ENCODE measurements at places on chromosomes 6 and 20.
A peak's percentile ranks its signal among the peaks of the same experiment; 100 is the strongest.

- DNase-seq: no peak
Observed at GRCh38 chr6:71040043-71040442, 83.2 kb upstream of the B3GAT2 start.

GRCh38 chr6:158559338-158559894 is 475 bp upstream of the TMEM181 start:
- no peak for DNase-seq

GRCh38 chr20:17161673-17162481 is 65.0 kb upstream of the PCSK2 start:
- DNase-seq: no peak

GRCh38 chr20:53074811-53075314 is 102.7 kb downstream of the TSHZ2 start:
- peak; percentile 26 for DNase-seq

- DNase-seq: no peak
Observed at GRCh38 chr6:106609699-106610098, 19.6 kb downstream of the RTN4IP1 start.

DNA sequence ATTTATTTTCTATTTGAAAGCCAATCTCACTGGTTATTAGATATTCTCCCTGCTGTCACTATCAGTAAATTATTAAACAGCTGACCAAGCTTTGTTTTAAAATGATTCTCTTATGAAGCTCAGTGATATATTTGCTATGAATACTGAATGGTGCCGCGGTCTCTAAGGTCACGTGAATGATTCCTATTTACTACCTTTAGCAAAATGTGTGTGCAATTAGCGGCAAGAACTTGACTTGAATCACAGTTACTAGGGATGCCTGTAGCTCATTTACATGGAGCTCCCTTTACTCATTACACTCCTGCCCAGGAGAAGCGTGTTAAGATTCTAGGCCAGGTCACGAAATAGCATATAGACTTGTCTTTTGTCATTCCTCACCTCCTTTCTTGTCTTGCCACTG is 12.4 kb upstream of the PTPRT start:
- no peak for DNase-seq

DNA sequence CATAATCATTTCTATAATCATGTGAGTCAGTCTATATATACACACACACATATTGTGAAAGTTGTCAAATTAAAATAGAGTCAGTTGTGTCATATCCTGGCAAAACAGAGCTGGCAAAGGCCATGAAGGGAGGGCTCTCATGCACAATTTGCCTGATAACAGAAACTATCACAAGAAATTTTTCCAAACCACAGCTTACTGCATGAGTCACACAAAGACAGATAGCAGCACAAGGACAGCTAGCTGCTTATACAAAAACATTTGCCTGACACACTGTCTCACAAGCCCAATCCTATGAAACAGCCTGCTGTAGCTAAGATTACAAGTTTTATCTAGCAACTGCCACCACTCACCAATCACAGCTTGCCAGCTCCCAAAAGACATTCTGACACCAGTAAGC is 848.5 kb upstream of the MAN1A1 start:
- no peak for DNase-seq

GRCh38 chr6:81373414-81373813 is 379.1 kb downstream of the TENT5A start:
- no peak for DNase-seq

DNA sequence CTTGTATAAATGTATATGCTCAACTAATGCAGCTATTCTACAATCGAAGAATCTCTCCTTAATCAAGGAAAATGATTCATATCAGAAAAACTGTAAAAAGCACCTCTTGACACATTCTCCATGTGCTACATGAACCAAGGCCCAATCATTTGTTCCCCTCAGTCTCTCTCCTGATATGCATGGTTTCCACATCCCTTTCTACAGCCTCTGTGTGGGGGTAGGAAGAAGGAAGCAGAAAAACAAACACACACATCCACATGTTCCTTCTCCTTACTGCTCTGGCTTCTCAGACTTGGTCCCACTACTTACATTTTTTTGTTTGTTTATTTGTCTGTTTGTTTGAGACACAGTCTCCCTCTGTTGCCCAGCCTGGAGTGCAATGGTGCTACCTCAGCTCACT is 510.5 kb downstream of the PRKN start:
- DNase-seq: no peak

- peak; percentile 52 for DNase-seq
Observed at GRCh38 chr6:15260099-15260821, 14.4 kb downstream of the JARID2 start.

- DNase-seq: no peak
Observed at GRCh38 chr20:3563548-3564177, 92.8 kb downstream of the ATRN start.

DNA sequence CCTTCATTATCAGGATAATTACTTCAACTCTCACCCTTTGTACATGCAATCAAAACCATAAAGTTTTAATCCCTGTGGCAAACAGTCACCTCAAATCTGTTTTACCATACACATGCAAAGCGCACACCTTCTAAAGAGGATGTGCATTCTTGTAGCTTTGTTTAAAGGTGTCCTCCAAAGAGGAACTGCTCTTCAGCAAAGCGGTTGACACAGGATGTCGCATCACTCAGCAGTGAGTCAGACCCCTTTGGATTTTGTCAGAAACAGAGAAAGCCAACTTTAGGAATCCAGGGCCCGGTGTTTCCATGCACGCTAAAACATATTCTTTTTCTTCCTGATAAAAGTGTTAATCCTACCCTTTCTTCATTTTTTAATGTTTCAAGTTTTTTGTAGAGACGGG is 268.3 kb upstream of the ARID1B start:
- DNase-seq: no peak

DNA sequence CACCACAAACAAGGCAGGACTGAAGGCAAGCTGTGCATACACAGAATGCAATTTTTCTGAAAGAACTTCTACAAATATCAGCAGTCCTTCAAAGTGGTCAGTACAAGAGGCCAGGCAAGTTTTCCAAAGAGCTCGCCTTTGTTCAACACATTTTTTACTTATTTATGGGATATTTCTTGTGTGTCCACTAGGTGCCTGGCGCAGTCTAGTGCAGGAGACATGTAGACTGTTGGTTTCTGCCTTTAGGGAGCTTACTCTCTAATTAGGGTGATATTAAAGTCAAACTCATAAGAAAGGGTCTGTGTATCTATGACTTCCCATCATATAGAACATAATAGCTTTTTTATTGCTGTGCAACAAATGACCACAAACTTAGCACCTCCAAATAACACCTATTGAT is 21.2 kb upstream of the VEGFA start:
- no peak for DNase-seq

DNA sequence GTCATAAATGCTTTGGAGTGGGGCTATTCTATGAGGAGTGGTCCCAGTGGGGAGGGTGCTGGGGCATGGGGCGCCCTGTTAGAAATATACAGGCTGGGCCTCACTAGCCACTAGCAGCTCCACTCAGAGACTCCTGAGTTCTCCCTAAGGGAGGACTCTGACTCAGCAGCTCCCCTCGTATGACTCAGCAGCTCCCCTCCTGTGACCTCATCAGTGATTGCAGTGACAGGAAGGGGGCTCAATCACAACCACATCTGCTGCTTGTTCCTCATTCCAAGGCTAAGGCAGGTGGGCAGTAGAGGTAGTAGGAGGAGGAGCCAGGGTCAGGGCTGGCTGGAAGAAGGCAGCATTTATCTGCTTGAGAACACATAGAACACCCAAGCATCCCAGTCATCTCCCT is 73.7 kb downstream of the PRND start:
- peak; percentile 20 for DNase-seq

- DNase-seq: no peak
Observed at GRCh38 chr20:25017257-25017803, 24.8 kb upstream of the APMAP start.

GRCh38 chr6:43666196-43666920 is 21.2 kb downstream of the MRPS18A start:
- DNase-seq: no peak

Measured in skeletal muscle cell (primary cell).